ENCODE measurements at places on chromosomes 13 and 19.

DNA sequence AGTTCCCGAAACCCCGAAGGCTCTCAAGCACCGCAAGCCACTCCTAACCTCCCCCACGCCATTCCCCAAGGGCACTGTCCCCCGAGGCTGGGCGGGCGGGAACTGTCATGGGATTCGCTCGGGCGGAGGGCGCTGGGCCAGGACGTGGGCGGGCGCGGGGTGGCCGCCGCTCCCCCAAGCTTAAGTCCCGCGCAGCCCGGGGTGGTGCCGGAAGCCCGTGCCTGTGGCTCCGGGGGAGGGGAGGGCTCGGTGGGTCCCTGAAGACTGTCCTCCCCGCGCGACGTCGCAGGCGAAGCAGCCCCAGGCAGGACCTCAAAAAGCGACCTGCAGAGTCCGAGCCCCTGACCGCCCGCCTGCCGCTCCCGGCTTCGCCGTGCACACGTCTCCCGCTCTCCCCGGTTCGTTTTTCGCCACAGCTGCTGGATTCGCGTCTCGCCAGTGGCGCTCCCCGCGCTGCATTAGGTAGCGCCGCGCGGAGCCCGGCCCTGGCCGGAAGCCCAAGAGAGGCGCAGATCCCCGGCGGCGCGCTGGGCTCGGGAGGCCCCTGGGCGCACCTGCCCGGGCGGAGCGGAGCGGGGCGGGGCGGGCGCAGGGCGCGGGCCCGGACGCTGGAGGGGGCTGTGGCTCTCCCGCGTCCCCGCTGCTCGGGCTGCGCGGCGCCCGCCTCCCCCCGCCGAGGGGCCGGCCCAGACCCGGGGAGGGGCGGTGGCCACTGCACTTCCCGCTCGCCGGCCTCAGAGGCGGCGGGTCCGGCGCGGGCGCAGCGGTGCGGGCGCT lies at the start of gene FARP1:
Gene FARP1 (plus strand): TSS at position 715 of the 777 bp plus-strand sequence. CDS start 70,149 bp downstream, outside the sequence.
- peak; percentile 75 for DNase-seq

- DNase-seq, result peak; percentile 53
Observed at GRCh38 chr13:112748947-112749735, 59.3 kb downstream of the ATP11A start.

- DNase-seq, result no peak
Observed at GRCh38 chr13:46197299-46198048, 14.3 kb upstream of the LRRC63 start.

DNA sequence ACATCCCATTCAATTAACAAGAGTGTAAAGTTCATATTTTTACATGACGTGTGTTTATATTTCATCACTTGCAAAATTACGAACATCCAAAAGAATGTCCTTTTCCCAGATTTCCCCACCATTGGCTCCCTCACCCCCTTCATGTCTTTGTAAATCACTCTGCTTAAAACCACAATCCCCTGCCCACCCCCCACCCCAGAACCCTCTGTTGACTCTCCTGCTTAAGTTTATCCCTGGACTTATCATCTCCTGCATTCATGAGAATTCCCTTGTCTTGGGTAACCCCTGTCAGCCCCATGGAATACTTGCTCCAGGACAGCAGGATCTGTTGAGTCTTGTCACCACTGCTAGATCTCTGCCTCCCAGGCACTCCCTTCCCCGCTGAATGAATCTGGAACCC lies 109.9 kb downstream of the COL4A1 start:
- DNase-seq, result no peak

GRCh38 chr13:99206873-99207272 lies 6.2 kb downstream of the UBAC2 start:
- DNase-seq, result no peak

DNA sequence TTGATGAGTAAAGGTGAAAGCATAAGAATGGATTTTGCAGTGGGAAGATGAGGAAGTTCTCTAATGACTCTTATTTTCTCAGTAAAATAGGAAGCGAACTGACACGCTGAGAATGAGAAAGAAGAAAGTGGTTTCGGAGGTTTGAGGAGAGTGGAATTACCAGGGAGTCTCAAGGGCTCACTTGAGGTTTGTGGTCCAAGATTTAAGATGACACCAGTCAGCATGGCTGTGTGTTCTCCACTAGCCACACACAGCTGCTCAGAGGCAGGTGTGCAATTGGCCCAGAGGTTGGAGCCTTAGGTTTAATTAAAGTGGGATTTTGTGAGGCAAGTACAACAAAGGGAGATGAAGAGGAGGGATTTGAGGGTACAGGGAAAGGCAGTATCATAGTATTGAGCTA lies 99.6 kb upstream of the NBEA start:
- no peak for DNase-seq

GRCh38 chr13:90768116-90768515 lies 579.4 kb upstream of the MIR17HG start:
- no peak for DNase-seq

GRCh38 chr19:15640904-15641597 lies 354 bp downstream of the CYP4F3 start:
- DNase-seq, result no peak

DNA sequence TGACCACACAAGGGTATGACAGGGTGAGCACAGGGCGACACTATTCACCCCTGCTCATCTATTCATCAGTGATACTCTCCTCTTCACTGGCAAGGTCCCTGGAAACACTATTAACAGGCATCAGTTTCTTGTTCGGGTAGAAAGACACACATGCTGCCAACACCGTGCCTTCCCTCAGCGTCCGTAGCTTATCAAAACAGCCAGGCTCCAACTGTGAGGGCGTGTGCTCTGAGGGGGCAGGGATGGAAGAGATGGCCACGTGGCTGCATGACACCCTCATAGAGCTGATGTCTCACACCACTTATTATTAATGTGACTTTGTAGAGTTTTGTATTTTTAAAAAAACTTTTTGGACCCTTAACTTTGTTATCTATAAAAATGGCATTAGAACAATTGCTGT lies 160.3 kb downstream of the ITGBL1 start:
- no peak for DNase-seq

DNA sequence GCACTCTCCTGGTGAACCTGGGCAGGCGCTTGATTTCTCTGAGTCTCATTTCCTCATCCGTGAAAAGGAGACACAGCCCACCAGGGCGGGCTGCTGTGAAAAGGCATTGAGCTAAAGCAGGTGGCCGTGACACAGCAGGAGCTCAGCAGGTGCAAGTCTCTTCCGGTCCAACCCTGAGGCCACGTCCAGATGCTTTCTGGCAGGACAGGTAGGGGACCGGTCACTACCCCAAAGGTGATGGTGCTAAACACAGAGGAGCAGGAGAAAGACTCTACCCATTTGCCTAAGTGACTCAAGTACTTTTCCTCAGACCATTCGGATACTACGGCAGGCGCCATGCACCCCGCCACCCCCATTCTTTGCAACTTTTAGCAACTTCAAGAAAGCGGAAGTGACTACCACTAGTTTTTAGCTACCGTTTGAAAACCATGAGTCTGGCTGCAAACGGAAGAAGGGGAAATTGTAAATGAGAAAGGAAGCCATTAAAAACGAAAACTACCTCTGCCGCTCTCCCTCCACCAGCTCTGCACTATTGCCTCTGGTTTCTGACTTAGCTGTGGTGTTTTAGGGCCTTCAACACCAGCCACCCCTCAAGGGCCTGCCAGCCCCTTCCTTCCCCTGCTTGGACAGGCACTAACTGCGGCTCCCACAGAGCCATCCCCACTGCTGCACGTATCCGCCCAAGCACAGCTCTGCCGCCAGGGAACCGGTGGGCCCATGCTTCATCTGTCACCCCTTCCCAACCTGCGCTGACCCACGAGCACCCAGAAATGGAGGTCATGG lies 4.8 kb downstream of the PPP6R1 start:
- no peak for DNase-seq

DNA sequence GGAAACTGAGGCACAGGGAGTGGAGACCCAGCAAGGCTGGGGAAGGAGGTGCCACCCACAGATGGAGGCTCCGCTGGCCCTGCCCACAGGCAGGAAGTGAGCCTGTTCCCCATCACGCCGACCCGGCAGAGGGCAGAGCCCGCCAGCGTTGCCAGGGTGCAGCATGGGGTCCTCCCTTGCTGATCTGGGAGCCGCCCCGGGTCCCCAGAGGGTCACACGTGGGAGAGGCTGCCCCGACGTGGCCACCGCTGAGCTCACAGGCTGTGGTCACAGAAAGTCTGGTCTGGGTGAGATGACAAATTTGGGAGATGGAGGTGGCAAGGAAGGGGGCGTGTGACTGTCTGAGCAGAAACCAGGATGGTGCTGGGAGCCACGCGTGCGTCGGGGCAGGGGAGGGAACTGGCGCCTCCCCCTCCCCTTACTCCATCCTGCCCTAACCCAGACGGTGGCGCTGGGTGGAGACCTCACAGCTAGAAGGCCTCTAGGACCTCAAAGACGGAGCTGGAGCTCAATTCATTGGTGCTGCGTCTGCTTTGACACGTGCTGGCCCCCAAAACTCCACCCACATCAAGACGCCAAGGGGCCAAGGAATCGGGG lies 7.7 kb downstream of the MEX3D start:
- DNase-seq, result no peak
